Fibroblast of skin of scalp (primary cell): ENCODE measurements at places on chromosomes 6 and 20.

- DNase-seq, result peak; percentile 43
Measured at GRCh38 chr6:44702292-44702691, 314.8 kb downstream of the CDC5L start.

GRCh38 chr6:150937132-150937906, 71.8 kb downstream of the MTHFD1L start:
- peak; percentile 33 for DNase-seq

- no peak for DNase-seq
Measured at GRCh38 chr6:107408714-107409113, 50.6 kb downstream of the PDSS2 start.

DNA sequence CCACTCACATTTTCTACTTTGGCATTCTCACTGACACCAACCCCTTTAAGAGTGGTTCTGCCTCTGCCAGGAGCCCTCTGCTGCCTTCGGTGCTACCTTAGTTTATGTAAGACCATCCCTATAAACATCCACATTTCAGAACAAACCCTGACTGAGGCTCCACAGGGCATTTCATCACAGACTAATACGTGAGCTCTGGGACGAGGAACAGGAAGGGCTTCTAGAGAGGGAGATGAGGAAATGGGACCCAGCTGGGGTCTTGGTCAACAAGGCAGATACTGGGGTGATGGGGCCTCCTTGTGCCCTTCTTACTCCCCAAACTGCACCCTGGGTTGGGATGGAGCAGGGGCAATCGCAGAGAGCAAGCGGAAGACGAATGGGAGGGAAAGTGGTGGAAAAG, 86.5 kb upstream of the FYN start:
- no peak for DNase-seq

DNA sequence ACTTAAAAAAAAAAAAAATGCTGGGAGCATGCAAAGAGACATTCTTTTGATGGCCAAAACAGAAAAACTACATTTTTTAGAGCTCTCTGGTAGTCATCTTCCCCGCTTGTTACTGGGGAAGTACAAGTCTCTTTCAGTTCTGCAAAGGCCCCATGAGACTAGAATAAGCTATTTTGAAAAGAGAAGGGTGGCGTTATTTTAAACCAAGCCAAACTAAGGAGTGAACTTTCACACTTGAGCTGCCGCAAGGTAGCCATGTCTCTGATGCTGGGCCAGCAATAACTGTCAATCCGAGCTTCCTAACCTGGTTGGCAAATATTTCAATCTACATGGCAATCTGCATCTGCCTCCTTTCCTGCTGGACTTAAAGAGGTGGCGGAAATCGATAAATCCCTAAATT, 96.7 kb downstream of the L3MBTL3 start:
- no peak for DNase-seq

DNA sequence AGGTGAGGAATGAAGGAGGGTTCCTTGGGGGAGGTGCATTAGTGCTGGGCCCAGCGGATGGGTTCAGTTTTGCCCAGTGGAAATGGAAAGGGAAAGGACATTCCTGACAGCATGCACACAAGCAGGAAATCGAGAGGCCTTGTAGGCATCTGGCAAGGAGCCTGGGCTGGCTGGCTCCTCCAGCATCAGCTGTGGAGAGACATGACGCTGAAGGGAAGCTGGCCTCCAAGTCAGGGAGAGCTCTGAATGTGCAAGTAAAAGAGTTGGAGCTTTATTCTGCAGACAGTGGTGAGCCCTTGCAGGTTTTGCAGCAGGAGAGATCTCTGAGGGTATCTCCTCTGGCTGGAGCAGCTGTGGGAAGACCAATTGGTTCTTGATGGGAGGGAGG, 154.3 kb downstream of the MRPL14 start:
- peak; percentile 90 for DNase-seq

- DNase-seq, result no peak
Measured at GRCh38 chr20:45998337-45998736, 10.4 kb upstream of the MMP9 start.

GRCh38 chr6:8579372-8579771, 144.0 kb upstream of the SLC35B3 start:
- DNase-seq, result peak; percentile 2

DNA sequence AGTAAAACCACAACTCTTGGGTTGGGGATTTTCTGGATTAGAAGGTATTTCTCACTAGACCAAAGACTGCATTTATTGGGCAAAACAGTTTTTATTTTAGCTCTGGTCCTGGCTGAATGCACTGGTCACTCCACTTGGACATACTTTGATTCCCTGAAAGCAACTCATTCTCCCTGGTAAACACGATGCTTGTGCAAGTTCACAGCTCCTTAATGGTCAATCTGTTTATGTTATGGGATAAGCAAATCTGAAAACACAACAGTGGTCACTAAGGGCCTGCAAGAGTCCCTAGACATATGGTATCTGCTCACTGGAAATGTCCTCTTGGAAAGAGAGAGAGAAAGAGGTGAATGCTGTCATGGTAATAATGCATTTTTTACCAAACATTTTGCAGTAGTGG, 559.8 kb downstream of the CDH26 start:
- no peak for DNase-seq

- peak; percentile 15 for DNase-seq
Measured at GRCh38 chr20:35146299-35146919, 727 bp downstream of the EDEM2 start.

- peak; percentile 31 for DNase-seq
Measured at GRCh38 chr6:137341681-137342195, 122.6 kb upstream of the IFNGR1 start.

GRCh38 chr6:136920671-136921380, 1.3 kb upstream of the SLC35D3 start:
- DNase-seq, result no peak

GRCh38 chr20:17298171-17298570, 71.3 kb downstream of the PCSK2 start:
- peak; percentile 57 for DNase-seq

- DNase-seq, result no peak
Measured at GRCh38 chr6:130525408-130525807, 159.6 kb downstream of the TMEM200A start.

GRCh38 chr20:31720486-31721407, 1.9 kb downstream of the BCL2L1 start:
- no peak for DNase-seq

- DNase-seq, result no peak
Measured at GRCh38 chr6:129659590-129660345, 50.2 kb downstream of the ARHGAP18 start.

GRCh38 chr6:50305660-50306059, 255.9 kb upstream of the DEFB112 start:
- peak; percentile 44 for DNase-seq

DNA sequence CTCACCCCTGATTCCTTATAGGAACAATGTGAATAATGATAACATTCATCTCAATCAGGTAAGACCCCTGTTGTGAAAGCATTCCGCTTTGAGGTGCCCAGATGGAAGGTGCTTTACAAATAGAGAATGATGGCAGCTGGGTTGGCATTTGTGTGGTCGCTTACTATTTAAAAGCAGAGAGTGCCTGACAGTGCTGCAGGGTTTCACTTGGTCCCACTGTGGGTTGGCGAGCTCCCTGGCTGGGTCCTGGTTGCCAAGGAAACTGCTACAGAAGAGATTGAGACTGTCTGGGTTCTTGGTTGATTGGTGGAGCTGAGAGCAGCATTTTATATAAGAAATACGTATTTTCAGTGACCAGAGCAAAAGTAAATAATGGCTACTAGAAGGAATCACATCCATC, 207.2 kb upstream of the KCNQ5 start:
- DNase-seq, result no peak

GRCh38 chr6:37251211-37251780, 6.3 kb upstream of the TBC1D22B start:
- peak; percentile 52 for DNase-seq

DNA sequence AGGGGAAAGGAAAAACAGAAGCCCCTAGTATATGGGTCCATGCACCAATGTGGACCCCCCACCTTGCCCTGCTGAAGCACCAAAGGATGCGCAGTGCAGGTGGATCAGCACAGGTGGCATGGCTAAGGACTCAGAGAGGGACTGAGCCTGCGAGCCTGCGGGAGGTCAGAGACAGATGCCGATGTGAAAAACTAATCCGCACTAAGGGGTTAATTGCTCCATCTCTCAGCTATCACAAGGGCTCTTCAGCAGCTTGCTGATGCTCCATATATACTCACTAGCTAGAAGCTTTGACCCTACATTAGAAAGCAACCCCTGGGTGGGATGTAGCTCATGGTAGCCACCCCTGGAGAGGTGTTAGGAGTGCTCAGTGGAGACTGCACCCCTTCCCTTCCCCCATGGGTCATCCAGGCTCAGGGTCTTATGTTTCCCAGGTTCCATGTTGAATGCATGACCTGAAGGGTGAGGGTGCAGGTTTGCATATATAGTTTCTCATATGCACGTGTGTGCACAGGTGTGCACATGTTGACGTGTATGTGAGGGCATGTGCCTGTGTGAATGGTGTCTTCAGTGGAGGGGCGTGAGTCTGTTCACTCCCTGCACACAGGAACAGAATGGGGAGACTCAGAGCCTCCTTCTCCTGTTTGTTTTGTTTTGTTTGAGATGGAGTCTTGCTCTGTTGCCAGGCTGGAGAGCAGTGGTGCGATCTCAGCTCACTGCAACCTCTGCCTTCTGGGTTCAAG, 13.4 kb upstream of the IP6K3 start:
- no peak for DNase-seq

- no peak for DNase-seq
Measured at GRCh38 chr6:23692184-23692583, 433.8 kb upstream of the NRSN1 start.

DNA sequence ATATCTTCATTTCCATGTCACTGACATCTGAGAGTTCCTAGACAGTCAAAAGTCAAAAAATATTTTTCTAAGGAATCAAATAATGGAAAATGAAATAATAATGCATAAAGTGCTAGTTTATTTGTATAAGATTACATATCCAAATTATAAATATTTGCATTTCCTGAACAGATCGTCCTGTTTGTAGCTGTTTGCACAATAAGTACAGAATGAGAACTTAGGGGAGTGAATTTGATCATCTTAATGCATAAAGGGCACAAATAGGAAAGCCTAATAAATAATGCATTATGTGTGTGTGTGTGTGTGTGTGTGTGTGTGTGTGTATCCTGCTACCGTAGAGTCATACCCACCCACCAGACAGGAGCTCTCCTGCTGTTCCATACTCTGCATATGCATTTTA, 521.0 kb upstream of the EPHA7 start:
- DNase-seq, result no peak

DNA sequence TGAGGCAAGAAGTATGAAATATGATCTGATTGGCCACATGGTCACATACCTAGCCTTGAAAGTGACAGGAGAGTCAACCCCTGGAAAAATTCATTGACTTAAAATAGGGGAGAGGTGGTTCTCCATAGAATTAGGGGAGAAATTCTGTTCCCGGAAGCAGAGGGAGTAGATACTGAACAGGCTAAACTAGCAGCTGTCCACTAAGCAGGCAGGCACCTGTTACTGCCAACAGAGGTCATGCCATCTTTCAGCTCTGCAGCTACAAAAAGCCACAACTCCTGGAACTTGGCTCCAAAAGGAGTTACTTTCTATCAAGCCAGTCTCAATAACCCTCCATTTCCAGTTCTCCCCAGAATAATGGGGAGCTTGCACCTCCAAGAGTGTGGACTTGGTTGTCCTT, 352.5 kb downstream of the MAFB start:
- DNase-seq, result no peak

GRCh38 chr6:9057937-9058336, 622.6 kb upstream of the SLC35B3 start:
- no peak for DNase-seq

GRCh38 chr6:145086197-145086596, 649.1 kb downstream of the EPM2A start:
- peak; percentile 73 for DNase-seq

DNA sequence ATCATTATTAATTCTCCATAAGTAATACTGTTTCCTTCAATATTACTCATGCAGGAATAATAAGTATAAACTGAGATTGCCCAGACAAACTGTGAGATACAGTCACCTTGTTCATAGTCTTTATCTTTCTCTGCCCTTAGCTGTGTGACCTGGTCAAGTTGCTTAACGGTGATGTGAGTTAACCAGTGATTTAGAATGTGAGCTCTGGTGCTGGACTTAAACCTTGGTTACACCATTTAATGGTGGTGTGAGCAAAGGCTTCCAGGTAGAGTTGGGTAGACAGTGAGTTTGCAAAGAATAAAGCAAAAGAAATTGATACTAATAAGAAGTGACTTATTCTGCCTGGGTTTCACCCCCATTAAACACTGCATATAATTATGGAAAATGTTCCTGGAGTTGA, 86.2 kb upstream of the DEFB112 start:
- no peak for DNase-seq

GRCh38 chr20:64035066-64035932, 683 bp upstream of the C20orf204 start:
- DNase-seq, result no peak

DNA sequence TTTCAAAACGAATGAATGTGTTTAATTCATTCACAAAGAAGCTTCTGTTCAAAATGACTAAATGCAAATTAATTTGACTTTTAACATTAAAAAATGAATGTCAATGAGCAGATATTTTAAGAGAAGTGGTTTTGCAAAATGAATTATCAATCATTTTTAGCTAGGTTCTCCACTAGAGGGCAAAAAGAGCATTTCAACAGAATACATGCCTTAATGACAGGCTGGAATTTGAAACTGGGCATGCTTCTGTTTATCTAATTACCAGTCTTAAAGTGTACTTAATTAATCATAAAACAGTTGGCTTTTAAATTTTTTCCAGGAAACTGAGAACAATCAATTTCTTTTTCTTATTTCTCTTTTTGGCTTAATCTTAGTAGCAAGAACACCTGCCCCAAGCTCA, 63.8 kb upstream of the TINAG start:
- peak; percentile 32 for DNase-seq

DNA sequence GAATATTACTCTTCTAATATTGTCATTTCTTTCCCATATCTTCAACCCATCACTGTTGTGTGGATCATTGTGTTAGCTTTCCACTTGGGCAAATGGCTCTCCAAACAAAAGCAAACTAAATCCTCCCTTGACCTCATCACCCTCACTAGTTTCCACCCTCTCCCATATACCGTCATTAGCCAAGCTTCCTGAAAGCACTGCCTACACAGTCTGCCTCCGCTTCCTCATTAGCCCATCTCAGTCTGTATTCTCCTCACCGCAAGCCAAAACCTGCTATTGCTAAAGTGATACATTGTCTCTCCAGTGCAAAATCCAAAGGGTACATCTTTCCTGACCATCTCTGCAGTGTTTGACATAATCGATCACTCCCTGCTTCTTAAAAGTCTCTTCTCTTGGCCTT, 212.6 kb downstream of the CLIC5 start:
- no peak for DNase-seq

DNA sequence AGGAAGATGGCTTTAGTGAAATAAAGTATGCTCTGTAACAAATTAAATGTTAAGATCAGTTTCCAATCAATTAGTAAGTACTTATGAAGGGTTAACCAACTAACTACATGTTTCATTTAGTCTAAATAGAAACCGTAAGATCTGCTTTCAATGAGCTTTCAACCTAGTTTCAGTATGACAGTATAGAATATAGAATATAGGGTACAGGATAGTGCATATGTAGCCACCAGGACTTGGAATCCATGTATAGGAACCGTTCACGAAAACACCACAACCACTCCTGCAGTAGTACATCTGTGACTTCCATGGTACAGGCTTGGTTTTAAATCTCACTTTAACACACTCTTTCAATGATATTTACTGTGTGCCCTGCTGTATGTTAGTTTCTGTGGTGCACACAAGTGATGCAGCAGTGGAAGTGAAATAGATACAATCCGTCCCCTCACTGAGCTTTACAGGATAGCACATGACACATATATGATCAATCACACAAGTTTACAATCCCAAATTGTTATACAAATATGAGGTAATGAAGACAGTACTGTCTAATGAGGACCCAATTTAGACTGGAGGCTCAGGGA, 479.7 kb upstream of the MARCKS start:
- no peak for DNase-seq

- no peak for DNase-seq
Measured at GRCh38 chr6:162821102-162821501, 93.3 kb downstream of the PACRG start.
